GM20000 (cell line): ENCODE measurements at places on chromosomes 7 and 10.

DNA sequence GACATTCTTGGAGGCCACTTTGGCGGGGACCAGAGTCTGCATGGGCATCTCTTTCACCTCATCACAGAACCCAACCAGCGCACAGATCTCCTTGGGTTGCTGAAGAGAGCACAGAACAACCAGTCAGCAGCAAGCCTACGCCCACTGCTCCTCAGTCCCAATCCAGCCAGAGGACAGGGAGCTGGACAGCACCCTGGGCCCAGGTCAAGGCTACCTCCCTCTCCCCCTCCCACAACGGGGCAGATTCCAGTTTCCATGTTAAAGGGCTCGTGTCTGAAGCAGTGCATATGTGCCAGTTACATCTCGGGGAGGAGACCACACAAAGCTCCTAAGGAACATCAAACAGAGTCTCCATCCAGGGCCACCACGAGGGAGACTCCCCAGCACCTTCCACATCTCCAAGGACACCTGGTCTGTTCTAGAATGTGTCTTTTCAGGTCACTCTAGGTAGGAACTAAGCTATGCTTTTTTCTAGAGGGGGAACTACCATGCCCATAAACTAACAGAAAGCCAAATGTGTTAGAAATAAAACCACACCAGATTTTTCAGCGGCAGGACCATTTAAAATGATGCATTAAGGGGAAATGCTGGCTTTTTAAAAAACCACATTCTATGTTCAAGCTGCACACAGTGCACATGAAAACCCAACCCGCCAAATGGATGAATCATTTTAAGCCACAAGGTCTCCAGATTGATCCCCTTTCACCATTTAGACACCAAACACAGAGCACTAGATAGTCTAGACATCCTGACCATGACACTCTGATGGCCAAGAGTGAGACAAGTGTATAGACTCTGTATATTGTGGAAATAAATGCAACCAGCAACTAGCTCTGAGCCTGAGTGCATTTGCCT is 28.9 kb downstream of the PSAP start:
- DNase-seq: no peak

- DNase-seq: no peak
Measured at GRCh38 chr10:23337616-23338015, 7.0 kb downstream of the C10orf67 start.

GRCh38 chr7:141359740-141360415 is 191.3 kb upstream of the AGK start:
- DNase-seq: no peak

- no peak for DNase-seq
Measured at GRCh38 chr7:99000904-99001465, 122.7 kb downstream of the TRRAP start.
